ENCODE measurements at places on chromosomes 3 and 15.
A peak's percentile ranks its signal among the peaks of the same experiment; 100 is the strongest.

- no peak for DNase-seq
Measured at GRCh38 chr3:108724101-108724500, 33.1 kb downstream of the RETNLB start.

DNA sequence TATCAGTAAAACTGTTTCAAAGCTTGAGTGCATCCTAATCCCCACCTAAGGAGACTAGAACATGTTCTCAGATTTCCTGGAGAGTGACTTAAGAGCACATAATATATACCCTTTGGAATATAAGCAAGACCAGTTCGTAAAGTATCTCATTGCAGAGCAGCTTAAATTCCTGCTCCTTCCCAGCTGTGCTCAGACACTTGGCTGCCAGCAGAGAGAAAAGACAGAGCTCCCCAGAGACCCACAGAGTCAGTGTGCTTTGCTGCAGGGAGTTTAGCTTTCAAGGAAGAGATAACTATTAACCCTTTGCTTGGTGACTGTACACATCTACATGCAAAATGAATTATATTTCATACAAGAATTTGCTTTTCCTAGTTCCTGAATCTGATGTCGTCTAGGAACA, 338.1 kb upstream of the ARHGEF26 start:
- no peak for DNase-seq

GRCh38 chr3:124826703-124827102, 60.5 kb downstream of the ITGB5 start:
- DNase-seq: no peak

GRCh38 chr3:169694117-169694516, 30.6 kb upstream of the MECOM start:
- no peak for DNase-seq

- DNase-seq: no peak
Measured at GRCh38 chr3:38268522-38268921, 2.9 kb downstream of the SLC22A13 start.

GRCh38 chr15:73265536-73266153, 103.1 kb downstream of the HCN4 start:
- peak; percentile 67 for DNase-seq

GRCh38 chr15:95175914-95176658, 944.7 kb downstream of the MCTP2 start:
- DNase-seq: no peak

GRCh38 chr3:191139736-191140135, 59.3 kb upstream of the OSTN start:
- DNase-seq: no peak

DNA sequence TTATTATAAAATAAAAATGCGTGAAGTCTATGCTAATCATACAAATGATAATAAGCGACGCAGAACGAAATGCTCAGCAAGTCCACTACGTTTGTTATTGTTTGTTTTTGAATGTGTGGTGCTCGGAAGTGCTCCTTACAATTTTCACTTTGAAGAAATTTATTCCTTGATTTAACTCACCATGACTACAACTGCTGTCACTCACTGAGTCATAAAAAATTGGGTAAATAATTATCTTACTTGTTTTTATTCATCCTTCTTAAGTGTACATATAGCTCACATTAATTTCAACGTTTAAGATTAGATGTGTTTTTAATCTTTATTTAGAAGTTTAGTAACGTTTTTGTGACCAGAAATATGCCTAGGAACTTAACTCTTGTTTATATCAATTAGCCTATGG, 66.7 kb upstream of the NANOGP8 start:
- DNase-seq: no peak

DNA sequence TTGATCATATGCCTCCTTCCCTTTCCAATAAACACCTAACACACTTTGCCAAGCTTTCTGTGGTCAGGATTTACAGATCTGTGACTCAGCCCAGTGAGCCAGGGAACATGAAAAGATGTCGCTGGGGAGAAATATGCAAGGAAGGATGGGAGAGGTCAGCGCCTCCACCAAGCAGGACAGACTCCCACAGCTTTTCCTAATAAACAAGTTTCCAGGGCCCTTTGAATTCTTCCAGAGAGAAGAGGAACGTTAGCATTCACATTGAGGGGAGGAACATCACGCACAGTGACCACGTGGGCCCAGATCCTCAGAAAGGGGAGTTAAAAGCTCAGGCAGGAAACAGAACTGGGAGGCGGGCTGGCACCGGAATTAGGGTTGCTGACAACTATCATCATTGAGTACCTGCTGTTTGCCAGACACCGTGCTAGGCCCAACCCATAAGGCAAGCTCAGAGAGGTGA, 33.3 kb upstream of the MRPS22 start:
- DNase-seq: no peak

DNA sequence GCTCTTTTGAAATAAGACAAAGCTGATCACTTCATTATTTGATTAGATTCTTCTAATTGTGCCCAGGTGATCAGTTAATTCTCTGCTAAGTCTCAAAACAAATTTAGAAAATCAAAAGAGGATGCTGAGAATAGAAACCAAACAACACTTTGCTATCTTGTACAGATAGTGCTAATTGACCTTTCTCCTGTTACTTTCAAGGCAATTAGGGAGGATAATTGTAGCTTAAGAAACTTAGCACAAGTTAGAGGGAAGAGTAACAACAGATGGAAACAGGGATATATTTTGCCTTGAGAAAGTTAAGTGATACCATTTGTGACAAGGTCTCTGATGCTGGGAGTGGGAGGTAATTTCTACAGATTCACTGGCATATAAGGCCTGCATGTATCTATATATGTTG, 344.8 kb upstream of the GRM7 start:
- DNase-seq: no peak

DNA sequence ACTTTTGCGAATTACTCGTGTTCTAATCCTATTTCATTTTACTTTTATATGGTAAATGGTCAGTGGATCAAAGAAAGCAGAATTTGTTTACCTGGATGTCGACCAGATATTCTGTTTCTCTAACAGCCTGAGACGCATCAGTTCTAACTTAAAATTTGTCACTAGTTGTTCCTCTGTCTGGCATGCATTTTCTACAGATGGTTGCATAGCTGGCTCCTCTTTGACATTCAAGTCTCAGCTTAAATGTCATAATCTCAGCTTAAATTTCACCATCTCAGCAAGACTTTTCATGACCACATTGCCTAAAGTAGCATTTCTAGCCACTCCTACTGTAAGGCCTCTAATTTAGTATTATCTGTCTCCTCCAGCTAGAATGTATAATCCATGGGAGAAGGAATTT, 609.3 kb downstream of the AGBL1 start:
- no peak for DNase-seq

DNA sequence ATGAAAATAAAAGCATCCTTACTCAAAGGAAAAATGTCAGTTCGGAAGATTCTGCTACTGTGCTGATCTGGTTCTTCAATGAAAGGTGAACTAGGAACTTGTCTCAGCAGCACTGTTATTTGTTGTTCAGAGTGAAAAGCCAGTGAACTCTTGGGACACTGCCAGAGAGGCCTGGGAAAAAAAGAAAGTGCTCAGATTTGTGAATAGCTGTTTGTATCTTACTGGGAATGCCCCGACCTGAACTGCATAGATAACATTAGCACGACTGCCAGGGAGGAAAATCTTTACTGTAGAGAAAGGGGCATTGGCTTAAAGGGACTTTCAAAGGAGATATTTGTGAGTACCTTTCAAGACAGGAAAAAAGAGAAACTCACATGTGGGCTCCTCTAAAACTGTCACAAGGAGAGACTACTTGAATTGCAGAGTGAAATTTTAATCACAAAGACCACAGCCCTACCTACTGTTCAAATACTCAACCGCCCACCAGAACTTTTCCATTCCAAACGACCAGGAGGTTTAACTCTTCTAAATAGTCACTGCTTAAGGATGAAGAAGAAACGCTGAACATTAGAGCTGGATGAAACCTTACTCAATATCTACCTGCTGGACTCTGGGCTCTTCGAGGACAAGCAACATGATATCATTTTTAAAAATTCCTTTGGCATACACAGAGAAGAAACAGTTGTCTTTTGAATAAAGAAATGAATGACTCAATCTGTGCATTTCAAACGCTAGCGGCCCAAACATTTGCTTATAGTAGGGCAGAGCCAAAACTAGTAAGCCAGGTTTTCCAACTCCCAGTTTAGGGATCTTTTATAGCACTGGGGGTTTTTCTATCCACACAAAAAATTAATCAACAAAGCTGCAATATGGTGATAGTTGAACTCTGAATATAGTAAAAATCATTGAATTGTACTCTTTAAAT, 13.4 kb downstream of the TAMM41 start:
- no peak for DNase-seq

GRCh38 chr15:65740148-65740547, 51.9 kb downstream of the DENND4A start:
- DNase-seq: no peak

GRCh38 chr3:164365242-164365641, 713.1 kb downstream of the SI start:
- no peak for DNase-seq
